ENCODE measurements at places on chromosomes 6 and 20.

DNA sequence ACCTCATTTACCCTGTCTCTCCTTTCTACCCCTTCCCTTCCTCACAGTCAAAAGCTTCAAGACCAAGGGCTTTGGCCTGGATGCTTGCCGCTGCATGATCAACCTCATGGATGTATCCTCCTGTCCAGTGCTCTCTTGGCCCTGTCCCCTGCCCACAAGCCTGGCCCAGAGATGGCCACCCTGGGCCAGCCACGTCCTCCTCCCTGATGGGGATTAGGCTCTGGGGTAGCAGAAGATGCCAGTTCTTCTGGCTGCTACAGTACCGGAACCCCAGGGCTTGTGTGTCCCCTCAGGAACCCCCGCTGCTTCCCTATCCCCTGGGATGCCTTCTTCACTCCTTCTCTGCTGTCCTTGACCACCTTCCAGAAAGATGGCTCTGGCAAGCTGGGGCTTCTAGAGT is 22.3 kb downstream of the CAPN11 start:
- DNase-seq, result no peak

DNA sequence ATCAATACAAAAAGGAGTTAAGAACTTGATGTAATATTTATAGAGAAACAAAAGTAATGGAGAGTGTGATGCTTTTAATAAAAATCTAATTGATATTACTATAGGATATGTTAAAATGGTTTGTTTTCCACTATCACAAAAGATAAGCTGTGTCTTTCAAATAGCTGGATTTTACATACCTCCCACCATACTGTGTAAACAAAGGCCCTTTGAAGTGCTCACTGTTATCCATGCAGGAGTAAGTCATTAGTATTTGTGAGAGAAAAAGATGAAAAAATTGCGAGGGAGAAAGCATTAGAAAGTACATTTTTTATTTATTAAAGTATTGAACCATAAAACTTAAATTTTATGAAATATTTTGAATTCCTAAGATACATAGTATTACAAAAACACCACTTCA is 733.0 kb downstream of the GRIK2 start:
- no peak for DNase-seq

DNA sequence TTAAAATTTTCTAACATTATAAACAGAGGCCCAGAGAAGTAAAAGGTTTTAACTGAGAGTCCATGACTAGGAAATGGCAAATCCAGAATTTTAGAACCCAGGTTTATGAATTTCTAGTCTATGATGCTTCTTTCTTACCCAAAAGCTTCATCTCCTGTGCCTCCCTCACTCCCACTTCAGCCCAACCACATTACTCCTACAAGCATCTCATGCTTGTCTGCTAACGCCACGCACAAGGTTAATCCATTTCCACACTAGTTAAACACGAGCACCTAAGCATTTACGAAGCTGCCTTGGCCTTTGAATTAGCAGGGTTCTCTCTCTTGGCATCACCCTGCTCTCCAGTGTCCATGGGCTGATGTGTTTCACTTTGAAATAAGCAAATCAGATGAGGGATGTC is 32.0 kb downstream of the TNFRSF21 start:
- no peak for DNase-seq

DNA sequence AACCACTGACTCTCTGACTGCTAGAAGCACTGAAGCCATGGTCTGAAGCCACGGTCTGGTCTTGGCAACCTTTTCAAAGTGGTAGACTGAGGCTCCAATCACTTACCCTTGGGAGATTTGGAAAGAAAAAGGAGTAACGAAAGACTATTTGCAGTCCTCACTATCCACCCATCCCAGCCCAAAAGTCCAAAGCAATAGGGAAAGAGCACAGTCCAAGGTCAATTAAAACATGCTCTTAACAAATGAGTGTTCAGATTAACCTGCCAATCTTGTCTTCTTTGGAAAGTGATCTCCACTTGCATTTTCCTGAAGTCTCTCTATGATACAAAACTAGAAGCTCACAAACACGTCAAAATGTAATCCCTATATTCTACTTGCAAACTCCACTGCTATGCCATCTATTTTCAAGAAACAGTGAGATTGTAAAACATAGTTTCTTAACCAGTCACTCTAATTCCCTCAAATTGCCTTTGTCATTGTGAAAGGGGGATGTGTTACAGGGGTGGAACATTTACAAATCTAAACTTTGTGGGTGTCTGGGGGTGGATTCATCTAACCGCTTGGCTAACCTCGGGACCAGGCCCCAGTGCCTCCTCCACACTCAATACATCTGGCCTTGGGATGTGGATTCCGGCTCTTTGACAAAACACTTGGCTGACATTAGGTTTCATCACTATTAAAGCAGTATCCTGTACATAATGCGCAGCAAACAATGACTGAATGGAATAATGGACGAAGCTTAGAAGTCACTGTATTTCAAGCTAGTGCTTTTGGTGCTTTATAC is 56.4 kb downstream of the B4GALT5 start:
- no peak for DNase-seq

DNA sequence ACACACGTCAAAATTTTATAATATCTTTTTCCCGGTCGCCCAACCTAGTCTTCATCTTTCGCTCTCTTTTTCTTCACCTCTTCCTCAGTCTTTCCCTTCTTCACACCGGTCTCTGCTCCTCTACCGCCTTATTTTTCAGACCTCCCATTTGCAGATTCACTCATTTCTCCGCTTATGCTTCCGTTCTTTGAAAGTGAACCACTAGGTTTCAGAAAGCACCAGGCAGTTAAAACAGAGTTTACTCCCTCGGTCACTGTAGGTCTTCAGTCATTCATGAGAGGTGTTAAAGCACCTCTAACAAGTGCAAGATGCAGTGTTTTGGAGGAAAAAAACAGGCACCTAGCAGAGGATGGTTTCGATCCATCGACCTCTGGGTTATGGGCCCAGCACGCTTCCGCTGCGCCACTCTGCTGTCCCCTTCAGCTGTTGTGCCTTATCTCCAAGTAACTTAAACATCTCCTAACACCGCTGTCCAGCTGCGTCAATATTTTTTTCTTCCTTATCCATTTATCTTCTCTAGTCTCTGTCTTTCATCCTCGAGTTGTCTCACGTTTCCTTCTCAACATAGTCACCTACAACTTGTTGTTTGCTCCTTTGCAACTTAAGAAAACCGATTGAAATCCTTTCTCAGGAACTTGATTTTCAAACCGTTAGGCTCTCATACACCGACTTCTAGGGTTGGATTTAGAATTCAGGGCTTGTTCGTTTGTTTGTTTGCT is 119.7 kb upstream of the ZNF184 start:
- no peak for DNase-seq

DNA sequence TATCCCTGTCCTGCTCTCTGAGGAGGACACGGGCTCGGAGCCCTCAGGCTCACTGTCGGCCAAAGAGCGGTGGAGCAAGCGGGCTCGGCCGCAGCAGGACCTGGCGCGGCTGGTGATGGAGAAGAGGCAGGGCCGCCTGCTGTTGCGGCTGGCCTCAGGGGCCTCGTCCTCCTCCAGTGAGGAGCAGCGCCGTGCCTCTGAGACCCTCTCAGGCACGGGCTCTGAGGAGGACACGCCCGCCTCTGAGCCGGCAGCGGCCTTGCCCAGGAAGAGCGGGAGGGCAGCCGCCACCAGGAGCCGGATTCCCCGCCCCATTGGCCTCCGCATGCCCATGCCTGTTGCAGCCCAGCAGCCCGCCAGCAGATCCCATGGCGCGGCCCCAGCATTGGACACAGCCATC is 14.2 kb upstream of the SLC22A7 start:
- DNase-seq, result no peak

GRCh38 chr20:60000271-60001042 is 42.2 kb downstream of the CDH26 start:
- no peak for DNase-seq

DNA sequence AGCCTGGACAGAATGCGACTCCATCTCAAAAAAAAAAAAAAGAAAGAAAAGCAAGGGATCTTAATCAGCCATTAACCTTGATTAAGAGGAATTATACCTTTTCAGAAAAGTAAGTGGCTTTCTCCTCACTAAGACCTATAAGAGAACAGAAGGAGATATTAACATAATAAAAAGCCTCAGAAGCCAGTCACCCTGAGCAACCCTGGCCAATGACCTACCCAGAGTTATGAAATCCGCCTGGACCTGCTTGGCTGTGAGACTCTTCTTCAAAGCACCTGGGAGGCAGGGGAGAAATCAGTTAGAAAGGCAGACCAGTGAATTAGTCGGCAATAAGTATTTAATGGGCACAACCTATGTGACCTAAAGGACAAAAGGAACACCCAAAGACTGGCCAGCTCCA is 32.7 kb upstream of the C20orf203 start:
- no peak for DNase-seq

GRCh38 chr6:7142918-7143475 is 35.2 kb downstream of the RREB1 start:
- no peak for DNase-seq

DNA sequence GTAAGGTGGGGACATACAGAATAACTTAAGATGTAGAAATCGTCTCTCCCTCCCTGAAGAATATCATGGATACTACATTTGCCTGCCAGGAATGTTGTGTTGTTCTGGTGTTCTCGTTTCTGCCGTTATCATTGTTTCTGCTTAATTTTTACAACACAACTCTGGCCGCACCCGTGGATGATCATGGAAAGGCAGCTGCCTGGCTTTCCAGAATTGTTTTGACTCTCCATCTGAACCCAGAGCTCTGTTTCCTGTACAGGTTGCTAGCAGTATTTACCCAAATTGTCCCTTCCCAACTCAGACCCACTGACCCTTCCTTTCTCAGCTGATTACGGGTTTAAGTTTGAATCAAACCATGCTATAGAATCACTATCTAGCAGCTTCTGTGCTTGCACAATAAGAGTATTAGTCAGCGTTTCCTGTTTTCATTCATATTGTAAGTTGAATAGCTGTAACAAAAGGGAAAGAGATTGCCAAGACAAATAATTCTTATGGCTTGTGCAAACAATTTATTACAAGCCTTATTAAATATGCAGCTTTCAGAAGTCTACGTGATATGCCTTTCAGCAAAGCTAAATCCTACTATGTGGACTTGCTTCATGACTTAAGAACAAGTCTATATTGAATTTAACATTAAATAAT is 139.0 kb downstream of the MTHFD1L start:
- DNase-seq, result no peak

DNA sequence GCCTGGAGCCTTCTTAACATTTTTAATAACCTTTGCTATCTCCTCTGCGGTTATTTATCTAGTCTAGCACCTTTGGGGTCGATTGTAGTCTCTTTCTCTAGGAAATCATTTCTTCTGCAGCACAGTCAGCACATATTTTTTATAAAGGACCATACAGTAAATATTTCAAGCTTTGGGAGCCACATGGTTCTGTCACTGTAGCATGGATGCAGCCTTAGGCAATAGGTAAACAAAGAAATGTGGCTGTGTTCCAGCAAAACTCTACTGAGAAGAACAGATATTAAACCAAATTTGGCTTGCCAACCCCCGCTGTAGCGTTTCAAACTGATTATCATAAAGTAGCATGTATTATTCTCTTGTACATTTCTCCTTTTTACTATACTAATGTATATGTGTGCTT is 95.7 kb downstream of the SLC23A2 start:
- DNase-seq, result no peak

DNA sequence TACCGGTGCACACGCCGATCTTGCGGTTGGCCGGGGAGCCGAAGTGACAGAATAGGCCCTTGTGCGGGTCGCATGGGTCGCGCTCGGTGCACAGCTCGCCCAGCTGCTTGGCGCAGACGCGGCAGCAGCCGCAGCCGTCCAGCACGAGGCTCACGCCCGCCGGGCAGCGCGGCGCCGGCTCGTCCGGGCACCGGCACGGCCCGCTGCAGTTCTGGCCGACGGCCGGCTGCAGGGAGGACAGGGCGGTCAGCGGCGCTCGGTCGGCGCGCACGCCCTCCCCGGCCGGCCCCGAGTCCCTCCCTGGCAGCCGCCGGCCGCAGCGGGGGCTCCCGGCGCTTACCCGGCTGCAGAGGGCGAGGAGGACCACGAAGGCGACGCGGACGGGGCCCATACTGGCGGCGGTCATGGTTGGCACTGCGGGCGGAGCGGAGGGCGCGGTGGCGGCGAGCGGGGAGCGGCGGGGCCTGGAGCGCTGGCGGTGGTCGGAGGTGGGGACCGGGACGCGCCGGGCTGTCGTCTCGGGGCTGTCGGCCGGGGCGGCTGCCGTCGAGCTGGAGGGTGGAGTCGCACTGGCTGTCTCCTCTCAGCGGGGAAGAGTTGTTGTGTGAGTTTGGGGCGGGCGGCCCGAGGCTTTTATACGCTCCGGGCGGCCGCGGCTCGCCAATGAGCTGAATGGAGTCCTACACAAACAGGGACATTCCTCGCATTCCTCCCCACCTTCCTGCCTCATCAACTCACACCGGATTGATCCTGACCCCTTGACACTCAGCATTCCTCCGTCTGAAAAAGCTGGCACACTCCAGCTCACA is at the start of gene CCN2:
CCN2 (minus strand) TSS at position 606 of the 809 bp plus-strand sequence; CDS start at position 406, 200 bp downstream.
- no peak for DNase-seq

- no peak for DNase-seq
These were observed 103.1 kb downstream of the TNFRSF21 start for GRCh38 chr6:47206626-47207025.

DNA sequence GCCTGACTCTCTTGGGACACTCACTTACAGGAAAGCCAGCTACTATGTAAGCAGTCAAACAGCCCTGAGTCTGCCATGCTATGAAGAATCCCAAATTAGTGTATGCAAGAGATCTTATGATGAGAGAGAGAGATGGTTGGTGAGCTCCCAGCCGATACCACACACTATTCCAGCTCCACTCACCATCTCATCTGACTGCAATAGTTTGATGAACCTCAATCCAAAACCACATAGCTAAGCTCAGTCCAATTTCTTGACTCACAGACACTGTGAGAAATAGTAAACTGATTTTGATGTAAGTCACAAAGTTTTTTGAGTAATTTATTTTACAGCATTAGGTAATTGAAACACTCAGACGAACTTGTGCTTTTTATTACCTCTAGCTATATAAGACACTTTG is 441.4 kb downstream of the COL12A1 start:
- DNase-seq, result no peak

- DNase-seq, result no peak
These were observed 77.5 kb downstream of the C6orf118 start for GRCh38 chr6:165231581-165232561.

- no peak for DNase-seq
These were observed 9.9 kb upstream of the SCGN start for GRCh38 chr6:25641940-25642666.

GRCh38 chr20:45352729-45353128 is 4.5 kb upstream of the SDC4 start:
- DNase-seq, result no peak

DNA sequence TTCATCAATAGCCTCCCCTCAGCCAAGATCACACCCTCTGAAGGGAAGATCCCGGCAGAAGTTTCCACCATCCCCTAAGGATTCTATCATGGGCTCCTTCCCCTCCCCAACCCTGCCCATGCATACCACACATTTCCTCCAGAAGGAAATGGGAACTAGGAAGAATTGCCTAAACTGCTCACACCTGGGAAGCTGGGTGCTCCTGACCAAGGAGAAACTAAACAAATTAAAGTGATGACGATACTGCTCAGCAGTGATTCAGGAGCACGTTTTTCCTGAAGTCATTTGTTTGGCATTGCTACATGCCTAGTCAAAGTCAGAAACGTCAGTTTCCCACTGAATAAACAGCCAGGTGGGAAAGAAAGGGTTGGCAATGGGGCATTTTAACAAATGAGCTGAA is 136.1 kb upstream of the CDYL start:
- no peak for DNase-seq

- no peak for DNase-seq
These were observed 46.7 kb downstream of the RGS17 start for GRCh38 chr6:153084393-153084792.

GRCh38 chr20:5665417-5665816 is 84.8 kb upstream of the SHLD1 start:
- DNase-seq, result no peak

GRCh38 chr6:157974341-157974894 is 7.2 kb upstream of the SYNJ2 start:
- DNase-seq, result no peak
